ENCODE measurements at places on chromosomes 12 and 14. TPM values are rescaled to one million over a fixed set of nuclear protein-coding genes. Genes with fewer than 3 reads are reported as not detected.

- DNase-seq = no peak
- H3K4me3 ChIP-seq = peak overlapping the region; percentile 58
- H3K4me1 ChIP-seq = peaks cover 34% of the 10 kb centered on the region
- peak overlapping the region; percentile 98 for H3K27ac ChIP-seq
- peaks cover 13% of the 10 kb centered on the region for H3K36me3 ChIP-seq
Observed at GRCh38 chr12:12376646-12377448, 20.0 kb downstream of the BORCS5 start.

DNA sequence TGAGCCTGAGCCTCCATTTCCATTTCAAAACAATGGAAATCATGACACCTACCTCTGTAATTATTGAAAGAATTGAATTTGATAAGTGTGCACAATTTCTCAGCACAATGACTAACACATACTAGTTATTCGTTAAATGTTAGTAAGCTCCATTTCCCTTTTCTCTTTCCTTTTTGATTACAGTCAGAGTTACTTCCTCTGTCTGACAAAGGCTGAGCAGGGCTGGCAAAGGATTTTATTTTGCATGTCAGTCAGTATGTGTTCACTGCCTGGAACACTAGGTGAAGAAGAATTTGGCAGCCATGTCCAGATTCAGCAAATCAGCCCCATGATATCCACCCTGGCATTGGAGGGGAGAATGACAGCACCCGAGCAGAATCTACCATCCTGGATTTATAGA, 12.2 kb upstream of the RHOJ start:
- no peaks in the 10 kb centered on the region for H3K4me1 ChIP-seq
- no peaks in the 10 kb centered on the region for H3K36me3 ChIP-seq

- H3K36me3 ChIP-seq = peaks cover 3% of the 10 kb centered on the region
- H3K4me3 ChIP-seq = no peak overlapping the region
- no peak overlapping the region for H3K27ac ChIP-seq
- H3K4me1 ChIP-seq = peaks cover 11% of the 10 kb centered on the region
- peaks cover 47% of the 10 kb centered on the region for H3K27me3 ChIP-seq
Observed at GRCh38 chr14:96167224-96168148, 37.2 kb upstream of the BDKRB2 start.

The SERPINA10 gene
- total RNA-seq = not detected

The DUSP6 gene
- 15.5 TPM for total RNA-seq

All from T-helper 17 cell (primary cell).